Type B pancreatic cell (in vitro differentiated cells): ENCODE measurements at places on chromosomes 3 and 15.

DNA sequence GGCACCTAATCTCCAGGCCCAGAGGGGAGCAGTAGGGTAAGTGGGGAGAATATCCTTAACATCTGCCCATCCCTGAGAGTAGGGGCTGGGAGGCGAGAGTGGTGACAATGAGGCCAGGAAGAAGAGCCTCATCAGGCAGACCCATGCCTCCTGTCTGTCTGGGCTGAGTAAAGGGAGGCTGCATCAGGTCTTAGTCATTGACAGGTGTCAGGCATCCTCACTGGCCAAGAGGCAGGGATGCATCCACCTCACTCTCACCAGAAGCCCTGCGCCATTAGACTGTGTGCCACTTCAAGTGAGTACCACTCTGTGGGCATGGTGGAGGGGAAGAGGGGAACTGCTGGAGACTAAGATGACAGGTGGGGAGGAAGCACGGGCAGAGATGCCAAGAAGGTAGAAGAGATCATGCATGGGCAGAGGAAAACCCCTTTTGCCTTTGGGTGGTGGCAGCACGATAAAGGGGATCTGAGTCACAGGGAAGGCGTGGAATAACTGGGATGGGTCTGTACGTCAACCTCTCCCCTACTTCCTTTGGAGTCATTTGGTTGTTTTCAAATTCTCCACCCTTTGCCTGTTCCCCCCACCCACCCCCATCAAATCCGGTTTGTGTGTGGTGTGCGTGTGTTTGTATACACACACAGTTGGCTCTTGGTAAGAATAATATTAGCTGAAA is 14.1 kb downstream of the ANAPC13 start:
- no peak for DNase-seq

DNA sequence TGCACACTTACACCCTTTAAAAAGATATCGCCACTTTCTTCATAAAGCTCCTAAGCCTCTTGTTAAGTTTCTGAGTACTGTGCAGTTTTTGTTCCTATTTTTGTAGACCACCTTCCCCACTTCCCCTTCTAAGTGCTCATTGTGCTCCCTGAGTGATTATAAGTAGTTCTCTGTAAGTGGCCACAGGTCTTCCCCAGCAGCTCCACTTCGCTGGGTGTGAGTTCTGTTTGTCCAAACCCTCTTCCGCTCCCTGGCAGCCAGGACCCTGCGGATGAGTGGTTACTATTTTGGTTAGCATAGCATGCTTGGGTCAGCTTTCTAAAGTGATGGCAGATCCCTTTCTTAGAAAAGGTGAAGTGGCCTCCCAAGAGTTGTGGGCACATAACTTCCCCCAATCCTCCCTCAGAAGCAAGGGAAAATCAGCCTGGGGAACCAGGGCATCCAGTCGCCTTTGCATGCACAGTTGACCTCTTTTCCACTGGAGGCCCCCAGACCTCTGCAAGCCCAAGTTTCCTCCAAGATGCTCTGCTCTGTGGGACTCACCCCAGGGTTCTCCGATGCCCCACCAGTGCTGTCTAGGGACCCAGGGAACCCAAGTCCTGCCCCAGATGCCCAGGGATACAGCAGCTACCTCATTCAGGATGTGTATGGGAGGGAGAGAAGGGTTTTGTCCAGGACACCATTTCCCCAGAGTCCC is 69.6 kb downstream of the ATP10A start:
- peak; percentile 34 for DNase-seq

- no peak for DNase-seq
Measured at GRCh38 chr15:94336817-94337467, 105.6 kb downstream of the MCTP2 start.

DNA sequence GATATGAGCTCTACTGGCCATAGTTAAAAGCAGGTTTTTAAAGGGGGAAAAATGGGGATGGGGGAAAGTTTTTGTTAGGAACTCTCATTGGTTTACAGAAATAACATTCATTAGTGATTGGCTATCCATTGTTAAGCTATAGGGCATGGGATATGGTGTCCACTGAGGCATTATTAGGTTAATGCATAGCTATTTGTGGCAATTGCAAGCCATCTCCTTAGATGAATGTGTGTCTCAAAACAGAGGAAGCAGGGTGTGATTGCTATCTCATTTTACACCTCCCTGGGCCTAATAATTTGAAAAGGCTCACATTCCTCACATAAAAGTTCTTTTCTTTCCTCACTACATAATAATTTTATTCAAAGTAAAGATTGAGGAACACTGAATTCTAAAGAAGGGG is 396.6 kb downstream of the TAFA4 start:
- DNase-seq: no peak

- DNase-seq: no peak
Measured at GRCh38 chr3:50350213-50350526, 405 bp downstream of the NPRL2 start.

DNA sequence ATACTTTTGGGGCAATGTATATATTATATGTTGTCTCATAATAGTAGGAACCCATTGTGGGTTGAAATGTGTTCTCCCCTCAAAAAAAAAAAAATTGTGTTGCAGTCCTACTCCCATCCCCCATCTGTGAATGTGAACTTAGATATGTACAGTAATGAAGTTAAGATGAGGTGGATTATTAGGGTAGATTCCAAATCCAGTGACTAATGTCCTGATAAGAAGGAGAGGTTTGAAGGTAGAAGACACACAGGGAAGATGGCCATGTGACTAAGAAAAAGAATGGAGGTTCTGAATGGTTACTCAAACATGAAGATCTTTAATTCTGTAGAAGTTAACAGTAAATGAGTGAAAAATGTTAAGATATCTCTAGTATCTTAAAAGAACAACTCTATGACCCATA is 3.0 kb upstream of the ATOSA start:
- DNase-seq: no peak

GRCh38 chr3:47251689-47252088 is 30.9 kb downstream of the KIF9 start:
- DNase-seq: no peak

DNA sequence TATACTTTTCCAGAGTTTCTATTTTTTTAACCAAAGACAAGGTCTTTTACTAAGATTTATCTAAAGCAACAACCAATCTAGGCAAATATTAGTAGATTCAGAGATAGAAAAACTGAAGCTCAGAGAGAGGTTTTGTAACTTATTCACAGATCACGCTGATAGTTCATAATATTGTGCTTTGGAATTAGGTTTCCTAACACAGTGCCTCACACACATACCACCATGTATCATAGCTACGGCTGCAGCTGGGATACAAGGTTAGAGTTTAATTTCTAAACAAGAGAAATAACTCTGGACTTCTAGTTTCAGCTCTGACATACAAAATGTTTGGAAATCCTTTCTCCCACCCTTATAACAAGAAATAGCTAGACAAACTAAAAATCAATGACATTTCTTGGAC is 565.7 kb downstream of the PYDC2 start:
- DNase-seq: no peak

DNA sequence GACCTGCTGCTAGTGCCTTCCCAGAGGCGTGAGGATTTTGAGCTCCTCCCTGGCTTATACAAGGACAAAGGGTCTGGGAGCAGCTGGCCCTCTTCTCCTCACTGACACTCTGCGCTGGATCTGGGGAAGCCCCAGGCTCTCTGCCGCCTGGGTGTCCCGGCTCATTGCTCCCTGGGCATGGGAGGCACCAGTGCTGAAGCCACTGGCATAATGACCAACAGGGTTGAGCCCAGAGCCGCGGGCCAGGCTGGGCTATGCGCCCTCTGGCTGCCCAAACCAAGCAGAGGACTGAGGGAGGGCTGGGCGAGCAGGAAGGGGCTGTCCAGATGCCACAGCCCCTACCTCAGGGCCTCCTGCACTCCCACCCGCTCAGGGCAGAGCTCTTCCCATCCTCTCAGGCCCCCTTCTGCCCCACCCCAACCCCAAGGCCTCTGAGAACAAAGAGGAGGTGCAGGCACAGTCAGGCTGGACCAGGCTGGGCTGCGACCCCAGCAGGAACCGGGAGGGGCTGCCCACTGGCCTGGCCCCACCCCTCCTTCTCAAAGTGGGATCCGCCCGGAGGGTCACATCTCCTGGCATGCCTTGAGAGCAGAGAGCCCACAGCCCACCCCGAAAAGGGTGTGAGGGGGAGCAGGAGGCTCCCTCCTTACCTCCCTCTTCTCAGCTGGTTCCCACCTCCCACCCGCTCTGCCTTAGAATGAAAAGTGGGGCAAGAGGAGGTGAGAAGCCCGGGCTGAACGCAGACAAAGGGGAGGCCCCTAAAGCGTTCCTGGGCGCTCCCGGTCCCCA is 1.6 kb downstream of the LINGO1 start:
- no peak for DNase-seq

GRCh38 chr15:78429477-78429876 is 8.5 kb upstream of the IREB2 start:
- no peak for DNase-seq

- DNase-seq: no peak
Measured at GRCh38 chr15:49235446-49236124, 65.5 kb downstream of the GALK2 start.

DNA sequence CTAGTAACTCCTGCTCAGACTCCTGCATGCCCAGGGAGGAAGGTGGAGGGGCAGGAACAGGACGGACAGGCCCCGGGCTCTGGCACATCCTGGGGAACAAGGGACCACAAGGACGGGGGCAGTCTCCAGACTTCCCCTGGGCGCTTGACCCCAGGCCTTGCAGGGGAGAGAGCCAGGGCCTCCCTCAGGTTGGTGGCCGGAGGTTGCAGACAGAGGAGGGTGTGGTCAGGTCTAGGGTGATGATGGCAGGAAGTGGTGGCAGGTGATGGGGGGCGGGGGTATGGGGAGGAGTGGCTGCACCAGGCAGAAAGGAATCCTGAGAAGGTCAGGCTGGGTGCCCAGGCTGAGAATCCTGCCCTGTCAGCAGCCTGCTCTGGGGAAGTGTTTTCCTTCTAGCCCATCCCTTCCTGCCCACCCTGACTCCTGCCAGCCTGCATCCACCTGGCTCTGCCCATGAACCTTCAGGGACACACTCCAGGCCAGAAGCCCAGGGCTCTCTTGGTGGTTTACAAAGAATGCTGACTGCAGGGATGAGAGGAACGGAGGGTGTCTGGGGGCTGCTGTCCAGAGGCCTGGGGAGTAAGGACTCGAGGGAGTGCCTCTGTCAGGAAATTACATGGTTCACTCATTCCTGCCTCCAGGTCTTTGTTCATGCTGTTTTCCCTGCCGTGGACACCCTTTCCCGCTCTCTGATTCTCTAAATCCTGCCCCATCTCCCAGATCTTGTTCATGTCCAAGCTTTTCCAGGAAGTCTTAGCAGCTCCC is 15.8 kb downstream of the LOXL1 start:
- no peak for DNase-seq

- DNase-seq: no peak
Measured at GRCh38 chr3:55951388-55951787, 464.3 kb upstream of the WNT5A start.

- DNase-seq: no peak
Measured at GRCh38 chr15:49439678-49440395, 16.8 kb downstream of the FGF7 start.

DNA sequence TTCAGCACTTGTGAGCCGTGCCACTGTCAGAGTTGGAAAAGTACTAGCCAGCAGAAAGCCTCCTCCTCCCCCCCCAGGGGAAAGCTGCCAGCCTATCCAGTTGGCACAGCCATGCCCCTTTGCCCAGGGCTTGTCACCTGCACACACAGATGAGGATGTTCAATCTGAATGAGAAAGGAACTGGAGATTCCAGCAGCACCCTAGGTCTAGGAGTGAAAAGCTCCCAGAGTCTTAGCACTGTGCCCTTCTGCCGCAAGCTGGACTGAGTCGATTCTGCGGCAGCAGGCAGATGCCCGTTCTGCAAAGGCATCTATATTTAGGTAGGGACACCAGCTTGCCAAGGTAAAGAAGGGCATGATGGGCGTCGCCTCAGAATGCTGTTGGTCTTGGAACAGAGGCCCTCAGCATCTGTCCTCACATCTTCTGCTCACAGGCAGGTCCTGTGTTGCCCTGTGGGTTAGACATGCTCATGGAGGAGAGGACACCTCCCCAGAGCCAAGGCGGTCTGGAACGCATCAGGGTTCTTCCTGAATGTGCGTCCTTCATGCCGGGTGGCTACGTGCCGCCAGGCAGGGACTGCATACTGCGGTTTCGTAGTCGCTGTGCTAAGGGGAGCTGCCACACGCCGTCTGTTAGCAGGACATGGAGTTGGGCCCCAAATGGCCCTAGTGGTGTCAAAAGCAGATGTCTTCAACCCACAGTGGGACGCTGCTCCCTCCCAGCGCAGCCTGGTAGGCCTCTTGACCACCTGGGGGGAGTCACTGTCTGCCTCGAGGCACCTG is 109.5 kb downstream of the VGLL4 start:
- DNase-seq: no peak

DNA sequence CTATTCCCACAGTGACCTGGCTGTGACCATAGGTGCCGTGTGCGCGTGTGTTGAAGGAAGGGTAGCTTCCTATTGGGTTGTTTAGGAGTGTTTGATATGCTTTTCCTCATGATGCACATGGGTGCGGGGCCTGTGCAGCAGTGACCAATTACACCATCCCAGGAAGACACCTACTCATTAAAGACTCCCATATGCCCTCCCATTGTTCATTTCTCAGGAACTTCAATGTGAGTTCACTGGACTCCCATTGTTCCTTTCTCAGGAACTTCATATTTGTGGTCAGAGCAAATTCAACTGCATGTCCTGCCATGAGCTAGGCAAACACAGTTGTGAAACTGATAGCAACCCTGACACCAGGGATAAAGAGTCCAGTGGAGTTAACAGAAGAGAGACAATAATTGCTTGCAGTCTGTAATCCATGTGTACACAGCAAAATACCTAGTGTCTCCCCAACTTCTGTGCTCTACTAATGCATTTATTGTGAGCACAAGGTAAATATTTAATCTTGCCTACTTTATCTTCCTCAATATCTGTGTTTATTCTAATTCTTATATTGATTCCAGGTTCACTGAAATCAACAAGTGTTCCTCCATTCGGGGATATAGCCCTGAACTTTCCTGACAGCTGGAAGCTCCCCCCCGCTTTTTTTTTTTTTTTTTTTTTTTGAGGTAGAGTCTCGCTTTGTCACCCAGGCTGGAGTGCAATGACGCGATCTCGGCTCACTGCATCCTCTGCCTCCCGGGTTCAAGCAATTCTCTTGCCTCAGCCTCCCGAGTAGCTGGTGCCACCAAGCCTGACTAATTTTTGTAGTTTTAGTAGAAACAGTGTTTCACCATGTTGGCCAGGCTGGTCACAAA is 57.5 kb upstream of the GCNT3 start:
- DNase-seq: no peak

GRCh38 chr3:182369861-182370260 is 423.4 kb upstream of the ATP11B start:
- DNase-seq: no peak

GRCh38 chr3:126685021-126685420 is 19.0 kb upstream of the CHCHD6 start:
- DNase-seq: no peak

DNA sequence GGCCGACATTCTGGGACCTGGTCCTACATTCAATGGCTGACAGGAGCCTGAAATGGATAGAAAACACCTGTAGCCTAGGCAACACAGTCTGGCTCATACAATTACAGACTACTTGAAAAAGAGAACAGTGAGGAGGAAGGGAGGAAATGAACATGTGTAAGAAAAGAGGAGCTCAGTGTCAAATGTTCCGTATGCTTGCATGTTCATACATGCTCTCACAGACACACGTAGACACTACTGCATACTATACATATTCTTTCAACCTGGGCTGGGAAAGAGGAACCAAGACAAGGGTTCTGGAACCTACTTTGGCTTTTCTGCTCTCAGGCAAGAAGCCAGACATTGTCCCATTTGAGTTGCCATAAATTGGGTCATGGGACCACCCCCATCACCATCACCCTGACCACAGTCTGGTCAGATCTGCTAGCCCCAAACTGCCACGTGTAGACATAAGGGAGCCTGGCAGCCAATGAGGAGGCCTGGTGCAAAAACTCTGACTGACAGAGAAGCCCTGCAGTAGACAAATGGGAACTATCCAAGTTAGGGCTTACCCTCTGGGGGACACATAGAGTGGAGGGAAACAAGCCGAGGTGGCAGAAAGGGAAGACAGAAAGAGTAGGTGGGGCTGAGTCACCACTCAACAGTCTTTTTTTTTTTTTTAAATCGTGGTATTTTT is 310.0 kb downstream of the SHQ1 start:
- no peak for DNase-seq
